Activated T-cell treated with anti-CD3 and anti-CD28 coated beads, Interleukin-2, amount 50 U/mL, for 1 hour (primary cell): ENCODE measurements at places on chromosomes 5 and 9.

GRCh38 chr9:98045234-98046179 is 11.0 kb upstream of the NANS start:
- no peak for DNase-seq

DNA sequence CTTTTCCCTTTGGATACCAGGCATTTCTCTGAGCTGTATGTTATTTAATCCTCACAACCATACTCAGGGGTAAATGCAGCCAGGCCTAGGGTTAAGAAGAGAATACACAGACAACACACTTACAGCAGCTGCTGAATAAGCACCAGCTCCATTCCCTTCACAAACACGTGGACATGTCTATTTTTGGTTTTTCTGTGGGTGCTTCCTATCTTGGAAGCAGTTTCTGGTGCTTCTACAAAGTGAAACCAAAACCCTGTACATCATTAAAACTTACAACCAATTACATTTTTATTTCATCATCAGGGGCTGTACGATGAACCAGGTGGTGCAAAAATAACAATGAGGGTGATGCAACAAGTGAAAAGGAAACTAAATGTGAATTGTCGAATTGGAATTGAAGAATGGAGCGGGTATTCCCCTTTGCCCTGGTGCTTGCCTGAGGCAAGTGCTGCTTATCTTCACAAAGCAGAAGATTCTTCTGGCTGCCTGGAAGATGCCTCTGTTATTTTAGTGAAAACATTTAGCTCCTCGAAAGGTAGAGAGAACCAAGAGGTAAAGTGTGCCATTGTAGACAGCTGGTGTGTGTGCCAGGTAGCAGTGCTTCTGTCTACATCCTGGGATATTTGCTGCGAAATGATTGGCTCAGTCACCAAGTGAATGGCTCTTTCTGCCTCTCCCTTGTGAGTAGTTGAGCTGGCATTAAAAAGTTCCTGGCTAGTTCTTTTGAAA is 18.6 kb upstream of the IFNB1 start:
- no peak for DNase-seq

DNA sequence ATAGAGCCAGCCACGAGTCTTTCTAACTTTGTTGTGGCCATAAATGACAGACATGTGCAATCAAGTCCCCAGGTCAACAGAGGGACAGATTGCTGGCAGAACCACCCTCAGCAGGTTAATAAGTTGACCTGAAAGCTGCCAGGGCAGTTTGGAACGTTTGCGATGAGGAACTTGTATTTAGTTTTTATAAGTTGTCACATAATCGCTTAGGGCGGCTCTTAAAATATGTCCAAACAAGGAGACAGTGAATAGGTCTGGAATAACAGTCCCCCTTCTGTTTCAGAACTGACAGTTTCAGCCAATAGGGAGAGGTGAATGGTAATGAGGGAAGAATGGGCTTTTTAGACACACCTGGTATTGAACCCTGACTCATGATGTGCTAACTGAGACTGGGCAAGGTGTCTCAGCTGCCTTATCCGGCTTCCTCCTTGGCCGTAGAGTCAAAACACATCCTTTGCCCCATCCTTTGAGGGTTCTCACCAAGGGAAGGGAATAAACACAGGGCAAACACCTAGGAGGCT is 33.6 kb upstream of the GABRP start:
- DNase-seq, result no peak

GRCh38 chr5:90861843-90862586 is 303.4 kb downstream of the ADGRV1 start:
- DNase-seq, result no peak

- DNase-seq, result no peak
These were observed 36.8 kb downstream of the PCDHAC2 start for GRCh38 chr5:141003031-141003430.

- no peak for DNase-seq
These were observed 121.4 kb downstream of the GNAQ start for GRCh38 chr9:77910194-77910621.

- DNase-seq, result no peak
These were observed 10.1 kb downstream of the FLT4 start for GRCh38 chr5:180639287-180639686.

GRCh38 chr9:36598273-36598672 is 25.6 kb downstream of the MELK start:
- no peak for DNase-seq

GRCh38 chr5:151480384-151481293 is 33.2 kb downstream of the SLC36A1 start:
- DNase-seq, result no peak

DNA sequence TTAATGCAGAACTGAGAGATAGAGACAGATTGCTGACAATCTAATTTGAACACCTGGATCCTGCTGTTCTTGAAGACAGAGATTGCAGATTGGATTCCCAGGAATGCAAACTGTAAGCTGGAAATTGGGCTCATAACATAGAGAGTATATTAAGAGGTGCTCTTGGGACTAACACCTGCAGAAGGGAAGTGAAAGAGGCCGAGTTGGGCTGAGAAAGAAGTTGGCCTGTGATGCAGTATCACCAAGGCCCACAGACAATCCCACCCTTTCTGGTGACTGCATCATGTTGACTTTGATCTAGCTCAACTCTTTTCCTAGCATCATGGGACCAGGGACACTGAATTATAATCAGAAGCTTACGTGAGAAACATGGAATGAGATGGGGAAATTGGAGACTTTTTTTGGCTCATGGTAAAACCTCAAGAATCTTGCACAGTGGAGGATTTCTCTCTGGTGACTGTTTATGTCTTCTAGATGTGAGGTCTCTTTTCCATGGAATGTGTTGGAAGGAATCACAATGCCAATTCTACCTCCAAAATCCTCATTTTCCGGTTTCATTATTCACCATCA is 36.5 kb upstream of the NUDT12 start:
- DNase-seq, result no peak

DNA sequence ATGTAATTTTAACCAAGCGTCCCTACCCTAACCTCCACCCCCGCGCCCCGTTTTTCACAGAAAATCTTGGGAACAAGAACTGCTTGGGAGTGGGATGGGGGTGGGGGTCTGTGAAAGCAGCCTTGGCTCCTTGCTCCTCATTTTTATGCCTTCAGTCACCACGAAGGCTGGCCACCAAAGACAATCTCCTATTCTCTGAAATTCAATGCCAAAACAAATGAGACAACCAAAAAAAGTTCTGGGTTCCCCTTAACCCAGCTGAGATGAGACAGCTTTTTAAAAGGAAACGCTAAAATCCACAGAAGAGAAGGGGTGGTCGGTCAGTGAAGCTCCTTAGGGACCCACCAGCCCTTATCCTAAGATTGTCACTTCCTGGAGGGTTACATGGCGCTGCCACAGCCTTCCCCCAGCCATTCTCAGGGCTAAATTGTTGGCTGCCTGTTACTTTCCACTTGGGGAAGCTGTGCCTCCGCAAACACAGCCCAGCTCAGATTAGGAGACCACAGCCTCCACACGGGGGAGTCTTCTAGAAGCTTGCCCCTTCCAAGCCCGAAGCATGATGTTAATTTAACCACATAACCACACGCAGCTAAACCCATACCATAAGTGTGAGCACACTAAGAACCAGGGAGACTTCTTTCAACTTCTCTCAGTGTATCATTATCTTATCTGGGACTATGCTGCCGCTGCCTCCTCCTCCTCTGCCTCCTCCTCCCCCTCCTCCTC is 136.3 kb downstream of the FOXD1 start:
- DNase-seq, result no peak

- DNase-seq, result no peak
These were observed 26.6 kb upstream of the ZBTB34 start for GRCh38 chr9:126833710-126834345.

DNA sequence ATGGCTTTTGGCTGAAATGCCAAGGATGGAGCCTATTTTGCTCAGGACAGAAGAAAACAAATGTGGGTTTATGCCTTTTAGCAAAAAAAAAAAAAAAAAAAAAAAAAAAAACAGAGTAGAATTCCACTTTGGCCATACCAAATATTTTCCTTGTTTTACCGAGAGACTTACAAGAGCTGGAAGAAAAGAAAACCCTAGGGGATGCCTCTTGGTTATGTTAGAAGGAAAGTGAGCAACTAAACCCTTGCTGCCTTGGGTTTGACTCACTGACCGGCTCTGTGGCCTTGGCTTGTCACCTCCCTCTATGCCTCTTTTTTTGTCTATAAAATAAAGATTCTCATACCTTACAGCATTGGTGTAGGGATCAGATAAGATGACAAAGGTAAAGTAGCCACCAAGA is 69.6 kb upstream of the ABCA1 start:
- DNase-seq, result no peak

- DNase-seq, result no peak
These were observed 566.0 kb downstream of the CAAP1 start for GRCh38 chr9:26326563-26326962.

- DNase-seq, result no peak
These were observed 191.8 kb downstream of the TMEM38B start for GRCh38 chr9:105886136-105886535.

DNA sequence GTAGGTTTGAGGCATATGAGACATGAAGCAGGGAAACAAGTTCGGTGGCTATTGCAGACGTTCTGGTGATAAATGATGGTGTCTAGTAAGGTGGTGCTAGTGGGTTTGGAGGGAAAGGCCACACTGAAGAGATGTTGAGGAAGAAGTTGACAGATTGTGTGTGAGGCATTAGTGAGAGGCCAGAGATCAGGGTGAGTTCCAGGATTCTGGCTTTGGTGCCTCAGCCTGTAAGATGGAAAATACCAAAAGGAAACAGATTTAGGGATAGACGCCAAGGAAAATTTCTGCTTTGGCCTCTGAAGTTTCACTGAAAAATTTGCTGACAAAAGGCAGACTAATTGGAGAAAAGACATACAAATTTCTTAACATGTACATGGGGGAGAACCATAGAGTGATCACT is 6.4 kb upstream of the PAIP1 start:
- no peak for DNase-seq

DNA sequence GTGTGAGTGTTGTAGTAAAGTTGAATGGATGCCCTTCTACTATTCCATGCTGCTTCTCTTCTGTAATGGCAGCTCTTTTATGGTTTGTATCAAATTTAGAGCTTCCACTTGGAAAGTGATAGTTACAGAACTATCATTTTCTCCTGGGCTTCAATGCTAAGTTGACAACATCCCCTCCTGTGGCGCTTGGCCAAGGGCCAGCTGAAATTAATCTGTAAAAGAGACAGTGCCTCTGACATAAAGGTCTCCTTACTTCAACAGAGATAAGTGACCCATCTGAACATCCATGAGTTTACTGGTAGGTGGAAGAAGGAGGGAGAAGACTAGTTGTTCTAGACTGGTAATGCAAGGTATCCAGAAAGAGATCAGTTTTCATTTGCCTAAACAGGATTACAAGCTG is 39.7 kb downstream of the CHSY3 start:
- DNase-seq, result no peak

DNA sequence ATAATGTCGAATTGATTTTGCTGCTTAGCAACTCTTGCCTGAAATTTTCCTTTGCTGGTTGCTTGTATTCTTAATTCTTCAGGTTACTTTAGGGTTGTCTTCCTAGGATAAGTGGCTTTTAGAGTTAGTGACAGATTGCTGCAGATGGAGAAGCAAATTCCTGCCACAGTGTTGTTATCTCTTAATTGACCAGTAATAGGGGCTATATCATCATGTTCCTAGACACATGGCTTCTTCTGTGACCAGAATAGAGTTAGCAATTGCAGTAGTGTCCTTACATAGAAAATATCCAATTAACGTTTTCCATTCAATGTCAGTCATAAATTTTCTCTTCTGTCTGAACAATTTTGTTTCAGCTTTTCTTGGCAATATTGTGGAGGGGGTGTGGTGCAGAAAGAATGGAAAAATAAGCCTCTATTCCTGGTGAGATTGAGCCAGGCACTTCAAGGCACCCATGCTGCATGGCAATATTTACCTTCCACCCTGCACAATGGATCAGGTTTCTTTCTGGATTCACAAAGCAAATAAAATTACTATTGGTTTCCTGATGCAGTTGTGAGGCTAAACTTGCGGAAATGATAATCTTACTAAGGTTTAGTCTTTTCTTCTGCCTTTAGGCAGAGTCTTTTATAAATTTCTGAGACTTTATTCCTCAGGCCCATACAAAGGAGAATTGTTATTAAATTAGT is 1481.5 kb downstream of the EFNA5 start:
- DNase-seq, result no peak

DNA sequence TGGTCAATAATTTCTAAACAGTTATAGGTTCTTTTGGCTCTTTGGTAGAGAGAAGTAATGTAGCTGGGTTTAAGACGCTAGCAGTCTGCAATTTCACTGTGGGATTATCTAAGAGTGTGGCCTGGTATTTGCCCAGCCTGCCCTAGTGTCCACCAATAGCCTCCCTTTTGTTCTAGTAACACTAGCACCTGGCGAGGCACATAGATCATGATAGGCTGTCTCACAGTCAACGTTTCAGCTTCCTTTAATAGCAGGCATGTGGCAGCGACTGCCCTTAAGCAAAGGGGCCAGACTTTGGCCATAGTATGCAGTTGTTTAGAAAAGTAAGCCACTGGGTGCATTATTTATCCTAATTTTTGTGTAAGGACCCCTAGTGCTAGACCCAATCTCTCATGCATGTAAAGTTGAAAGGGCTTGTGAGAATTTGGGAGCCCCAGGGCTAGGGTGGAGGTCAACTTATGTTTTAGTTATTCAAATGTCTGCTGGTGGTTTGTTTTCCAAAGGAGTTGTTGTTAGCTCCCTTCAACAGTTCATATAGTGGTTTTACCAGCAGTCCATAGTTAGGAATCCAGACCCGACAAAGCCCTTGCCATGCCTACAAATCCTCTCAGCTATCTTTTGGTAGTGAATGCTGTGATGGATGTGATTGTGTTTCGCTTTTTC is 274.3 kb downstream of the HTR1A start:
- DNase-seq, result no peak

DNA sequence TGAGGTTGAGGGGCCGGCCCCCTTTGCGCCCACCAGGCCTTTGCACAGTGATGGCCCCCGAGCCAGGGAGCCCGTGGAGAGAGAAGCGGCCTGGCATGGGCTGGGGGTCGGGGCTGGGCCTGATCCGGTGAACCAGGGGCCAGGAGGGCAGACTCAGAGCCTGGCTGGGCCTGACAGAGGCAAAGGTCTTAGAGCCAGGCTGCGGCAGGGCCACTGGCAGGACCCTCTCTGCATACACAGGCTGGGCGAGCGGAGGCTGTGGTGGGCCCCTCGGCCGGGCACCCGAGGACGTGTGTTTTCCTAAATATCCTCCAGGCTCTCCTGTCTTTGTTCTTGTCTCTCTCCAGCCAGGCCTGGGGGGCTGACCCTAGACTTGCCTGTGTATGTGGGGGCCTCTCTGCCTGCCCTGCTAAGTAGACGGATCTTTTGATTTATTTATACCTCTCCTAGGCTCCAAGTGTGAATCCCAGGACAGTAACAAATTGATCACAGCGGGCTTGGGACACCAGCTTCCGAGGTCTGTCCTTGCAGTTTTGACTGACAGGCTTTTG is 933 bp downstream of the NEK6 start:
- DNase-seq, result no peak

DNA sequence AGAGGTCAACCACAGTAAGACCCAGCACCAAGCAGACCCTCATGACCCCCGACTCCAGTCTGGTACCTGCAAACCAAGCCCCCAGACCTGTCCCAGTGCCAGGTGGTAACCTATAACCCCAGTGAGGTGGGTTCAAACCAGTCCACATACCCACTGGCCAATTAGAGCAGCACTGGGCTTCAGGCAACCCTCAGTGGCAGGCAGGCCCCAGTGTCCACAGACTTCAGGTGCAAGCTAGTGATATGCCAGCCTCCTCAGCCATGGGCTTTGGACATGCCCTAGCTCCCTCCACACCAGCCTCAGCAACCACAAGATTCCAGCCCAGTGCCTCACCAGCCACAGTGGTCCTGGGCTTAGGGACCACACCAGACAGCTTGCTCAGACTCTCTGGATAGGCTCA is 276.6 kb downstream of the DTWD2 start:
- no peak for DNase-seq

- no peak for DNase-seq
These were observed 75.5 kb upstream of the PALM2AKAP2 start for GRCh38 chr9:109704546-109704945.

GRCh38 chr5:87572090-87572489 is 159.4 kb upstream of the CCNH start:
- DNase-seq, result no peak
